ENCODE measurements at places on chromosomes 16 and 17.

DNA sequence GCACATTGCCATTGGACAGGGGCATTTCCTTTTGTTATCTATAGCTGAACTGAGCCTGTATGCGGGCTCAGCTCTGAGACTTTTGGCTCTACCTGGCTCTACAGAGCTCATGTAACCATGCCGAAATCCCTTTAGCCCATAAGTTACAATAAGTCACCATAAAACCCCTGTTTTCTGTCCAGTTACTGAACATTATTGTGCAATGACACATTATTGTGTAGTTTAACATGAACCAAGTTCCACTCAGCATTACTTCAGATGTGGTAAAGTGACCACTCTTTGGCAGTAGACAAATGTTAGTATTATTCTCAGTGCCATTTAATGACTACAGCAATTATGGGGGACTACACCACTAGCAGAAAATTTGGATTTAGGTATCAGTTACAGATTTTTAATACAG is 65.4 kb upstream of the RASL10B start:
- no peak for DNase-seq

DNA sequence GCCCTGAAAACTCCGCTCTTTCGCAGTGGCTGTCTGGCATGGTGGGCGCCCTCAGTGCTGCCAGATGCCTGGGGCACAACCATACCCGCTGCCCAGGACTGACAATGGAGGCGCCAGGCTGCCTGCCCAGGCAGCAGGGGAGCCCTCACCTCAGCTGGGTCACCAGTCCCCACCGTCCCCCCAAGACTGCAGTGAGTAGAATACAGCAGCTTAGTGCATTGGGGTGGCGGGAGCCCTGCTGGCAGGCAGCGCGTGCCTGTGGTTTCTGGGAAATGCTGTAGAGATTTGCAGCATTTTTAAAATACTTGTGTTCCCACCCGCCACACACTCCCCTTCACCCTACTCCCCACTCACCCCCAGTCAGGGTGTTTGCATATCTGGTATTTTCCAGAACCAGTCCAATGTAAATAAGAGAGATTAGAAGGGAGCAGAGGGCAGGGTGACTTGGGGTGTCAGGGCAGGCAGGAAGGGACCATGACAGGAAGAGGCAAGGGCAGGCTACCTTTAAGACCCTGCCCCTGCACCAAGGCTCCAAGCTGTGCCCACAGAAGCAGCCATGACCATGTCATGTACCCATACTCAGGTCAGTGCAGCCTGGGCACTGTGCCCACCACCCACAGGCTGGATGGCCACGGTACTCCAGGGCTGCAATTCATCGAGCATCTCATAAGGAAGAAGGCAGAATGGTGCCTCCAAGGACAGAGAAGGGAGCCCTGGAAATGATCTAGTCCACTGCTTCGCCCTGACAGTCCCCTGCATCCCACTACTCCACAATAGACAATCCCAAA is 21.5 kb downstream of the MYO18A start:
- no peak for DNase-seq

DNA sequence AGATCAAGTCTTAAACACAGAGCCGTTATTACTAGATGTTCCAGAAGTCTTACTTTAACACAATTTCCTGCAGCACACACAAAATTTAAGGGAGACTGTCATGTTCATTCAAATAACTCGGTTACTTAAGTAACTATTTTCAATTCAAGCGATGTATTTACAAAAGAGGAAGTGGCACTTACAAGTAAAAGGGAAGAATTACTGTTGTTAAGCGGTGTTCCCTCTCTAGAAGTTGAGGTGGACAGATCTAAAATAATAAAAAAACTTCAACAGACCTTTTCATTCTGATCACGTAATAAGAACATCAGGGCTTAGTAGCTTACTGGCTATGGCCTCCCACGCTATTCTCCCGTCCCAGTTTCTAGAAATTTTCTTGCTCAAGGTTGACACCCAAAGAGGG is 26.2 kb upstream of the TXNDC11 start:
- no peak for DNase-seq

DNA sequence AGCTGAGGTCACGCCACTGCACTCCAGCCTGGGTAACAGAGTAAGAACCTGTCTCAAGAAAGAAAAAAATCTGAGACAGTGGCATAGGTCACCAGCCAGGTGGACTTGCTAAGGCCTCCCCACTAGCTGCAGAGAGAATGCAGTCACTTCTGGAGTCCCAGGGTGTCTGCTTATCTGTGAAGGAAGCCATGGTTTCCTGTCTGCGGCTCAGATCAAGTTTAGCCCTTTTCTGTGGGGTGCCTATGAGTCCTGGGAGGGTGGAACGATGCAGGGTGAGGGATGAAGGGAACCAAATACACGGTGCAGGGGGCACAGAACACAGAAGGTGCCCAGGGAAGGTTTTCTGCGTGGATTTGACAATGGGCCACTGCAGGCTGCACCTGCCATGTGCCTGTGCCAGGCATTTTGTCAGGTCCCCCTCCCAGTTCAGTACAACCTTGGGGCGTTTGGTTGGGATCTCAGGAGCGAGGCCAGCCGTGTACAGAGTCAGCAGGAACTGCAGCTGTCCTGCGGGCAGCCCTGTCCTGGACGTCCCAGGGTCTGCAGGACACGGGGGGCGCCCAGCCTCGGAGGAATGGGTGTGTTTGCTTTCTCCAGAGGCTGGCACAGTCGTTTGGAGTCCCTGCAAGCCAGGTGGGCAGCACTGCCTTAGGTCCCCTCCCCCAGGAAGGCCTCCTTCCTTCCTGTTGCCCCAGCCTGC is 41.8 kb downstream of the RAB11FIP4 start:
- no peak for DNase-seq

GRCh38 chr17:6660805-6661463 is 9.4 kb downstream of the C17orf100 start:
- no peak for DNase-seq

DNA sequence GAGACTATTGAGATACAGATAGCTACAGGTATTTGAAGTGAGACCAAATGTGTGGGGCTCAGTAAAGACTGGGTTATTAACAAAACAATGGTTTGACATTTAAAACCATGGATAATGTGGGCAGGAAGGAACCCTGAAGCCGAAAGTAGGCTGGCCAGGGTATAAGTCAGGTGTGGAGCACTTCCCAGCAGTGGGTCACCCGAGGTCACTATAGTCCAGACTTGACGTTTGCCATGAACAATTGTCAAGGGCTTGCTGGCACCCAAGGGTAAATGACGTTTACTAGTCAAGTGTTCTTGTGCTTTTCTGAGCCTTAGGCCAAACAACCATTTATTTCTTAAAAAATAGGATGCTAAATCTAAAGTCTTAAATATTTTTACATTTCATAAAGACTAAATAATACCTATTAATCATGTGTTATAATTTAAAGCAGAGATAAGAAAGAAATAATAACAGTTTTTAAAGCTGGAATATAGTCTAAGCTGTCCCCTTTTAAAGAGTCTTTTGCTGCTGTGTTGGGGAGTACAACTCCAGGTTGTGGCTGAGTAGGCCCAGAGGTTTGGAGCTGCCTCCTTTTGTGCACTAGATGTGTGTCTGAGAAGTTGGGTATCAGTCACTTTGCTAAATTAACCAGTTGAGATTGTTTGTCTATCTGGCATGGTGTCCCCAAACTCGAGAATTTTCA is 15.7 kb downstream of the ALDH3A2 start:
- DNase-seq: no peak

- DNase-seq: no peak
These were observed 713 bp downstream of the COX11 start for GRCh38 chr17:54967621-54968261.

DNA sequence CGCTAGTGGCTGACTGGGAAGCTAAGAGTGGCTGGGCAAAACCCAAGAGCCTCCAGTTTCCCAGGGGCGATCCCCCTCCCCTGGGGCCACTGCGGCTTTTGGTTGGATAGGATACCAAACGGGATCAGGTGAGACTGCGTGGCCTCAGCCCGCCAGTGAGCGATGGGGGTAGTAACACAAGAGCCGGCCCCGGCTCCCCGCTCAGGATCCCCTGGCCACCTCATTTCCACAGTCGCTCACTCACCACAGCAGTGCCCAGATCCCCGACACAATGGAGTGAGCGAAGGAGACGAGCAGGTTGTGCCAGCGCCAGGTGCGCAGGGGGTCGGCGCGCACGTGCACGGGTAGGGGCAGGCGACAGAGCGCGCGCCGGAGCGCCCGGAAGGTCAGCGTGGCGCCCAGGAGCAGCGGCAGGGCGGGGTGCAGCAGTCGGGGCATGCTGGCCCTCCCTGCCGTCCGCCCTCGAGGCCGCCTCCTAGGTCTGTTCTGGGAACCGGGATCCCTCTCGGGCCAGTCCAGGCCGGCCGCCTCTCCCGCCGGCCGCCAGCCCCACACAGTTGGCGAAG is 290 bp downstream of the TLCD1 start:
- DNase-seq: peak; percentile 74

- DNase-seq: no peak
These were observed 328.6 kb upstream of the PMFBP1 start for GRCh38 chr16:72500545-72500944.

- no peak for DNase-seq
These were observed 3.7 kb upstream of the HCRT start for GRCh38 chr17:42188749-42189650.

DNA sequence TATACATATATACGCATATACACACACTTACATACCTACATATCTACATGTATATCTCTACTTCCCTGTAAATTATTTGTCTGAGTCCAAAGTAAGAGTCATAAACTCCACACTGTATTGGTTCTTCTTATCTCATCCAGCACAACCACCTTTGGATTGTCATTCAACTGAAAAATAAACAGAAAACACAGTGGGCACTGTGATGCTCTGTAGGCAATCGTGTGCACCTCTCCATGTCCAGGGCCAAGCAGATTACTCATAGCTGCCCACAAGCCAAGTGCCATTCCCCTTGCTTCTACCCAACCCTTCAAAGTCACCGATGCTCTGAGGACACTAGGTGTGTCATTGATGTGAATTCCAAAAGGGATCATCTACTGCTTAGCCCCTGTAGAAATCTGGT is 12.9 kb upstream of the TEKT3 start:
- DNase-seq: no peak

- DNase-seq: no peak
These were observed 166.1 kb downstream of the PRKCA start for GRCh38 chr17:66468241-66469087.

GRCh38 chr17:2018716-2019510 is 6.2 kb downstream of the RTN4RL1 start:
- no peak for DNase-seq

DNA sequence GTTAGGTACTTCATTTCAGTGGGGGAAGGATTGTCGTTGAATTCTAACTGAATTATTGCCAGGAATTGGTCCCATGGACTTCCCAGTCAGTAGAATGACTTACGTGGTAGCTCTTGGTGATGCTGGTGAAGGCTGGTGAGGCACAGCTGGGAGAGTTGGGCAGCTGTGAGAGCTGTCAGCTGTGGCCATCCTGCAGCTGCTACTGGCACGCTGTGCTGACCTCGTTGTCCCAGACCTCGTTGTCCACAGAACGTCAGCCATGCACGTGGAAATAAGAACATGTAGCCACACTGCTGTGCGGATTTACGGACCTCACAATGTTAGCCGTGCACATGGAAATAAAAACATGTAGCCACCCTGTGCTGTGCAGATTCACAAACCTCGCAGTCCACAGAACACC is 102.3 kb downstream of the NPIPB11 start:
- DNase-seq: no peak

- no peak for DNase-seq
These were observed 223.5 kb downstream of the CYB561 start for GRCh38 chr17:63222655-63223054.

- no peak for DNase-seq
These were observed 610 bp downstream of the PIK3R5 start for GRCh38 chr17:8964801-8965393.

DNA sequence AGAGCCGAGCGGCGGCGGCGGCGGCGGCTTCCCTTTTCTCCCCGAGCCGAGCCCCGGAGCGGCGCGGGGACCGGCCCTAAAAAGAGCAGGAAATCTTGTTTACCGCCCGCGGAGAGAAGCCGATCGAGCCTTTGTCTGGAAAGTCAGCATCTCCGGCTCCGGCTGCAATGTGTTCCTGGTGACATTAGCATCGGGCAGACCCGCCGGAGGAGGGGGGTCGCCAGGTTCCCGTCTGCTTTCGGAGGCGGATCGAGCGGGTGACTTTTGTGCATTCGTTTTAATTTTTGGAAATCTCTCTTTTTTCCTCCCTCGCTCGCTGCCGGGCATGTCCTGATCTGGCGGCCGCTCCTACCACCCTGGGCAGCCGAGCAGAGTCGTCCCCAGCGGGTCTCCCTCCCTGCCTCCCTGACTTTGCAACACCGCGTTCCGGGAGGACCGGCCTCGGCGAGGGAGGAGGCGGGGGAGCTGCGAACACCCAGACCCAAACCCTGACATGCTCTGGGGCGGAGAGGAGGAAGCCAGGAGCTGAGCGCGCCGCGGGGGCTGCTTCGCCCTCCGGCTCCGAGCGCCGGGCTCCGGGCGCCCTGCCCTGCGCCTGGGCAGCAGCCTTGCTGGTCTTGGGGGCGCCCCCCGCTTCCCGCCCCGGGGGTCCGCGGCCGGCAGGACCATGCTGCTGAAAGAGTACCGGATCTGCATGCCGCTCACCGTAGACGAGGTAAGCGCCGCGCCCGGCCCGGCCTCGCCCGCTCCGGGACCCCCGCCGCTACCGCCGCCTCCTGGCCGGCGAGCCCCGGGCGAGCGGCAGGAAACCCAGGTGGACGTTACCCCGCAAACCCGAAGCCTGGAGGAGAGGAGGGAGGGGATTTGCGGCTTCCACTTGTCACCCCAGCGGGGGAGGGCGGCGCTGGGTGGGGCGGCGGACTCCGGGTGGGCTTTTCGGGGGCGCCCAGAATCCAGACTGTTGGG is 690 bp downstream of the PITPNC1 start:
- DNase-seq: no peak

- no peak for DNase-seq
These were observed 152.6 kb downstream of the CMIP start for GRCh38 chr16:81597079-81597658.

- no peak for DNase-seq
These were observed 77.9 kb downstream of the MAP2K4 start for GRCh38 chr17:12098568-12098967.

GRCh38 chr16:70453892-70454221 is 538 bp upstream of the FCSK start:
- no peak for DNase-seq

DNA sequence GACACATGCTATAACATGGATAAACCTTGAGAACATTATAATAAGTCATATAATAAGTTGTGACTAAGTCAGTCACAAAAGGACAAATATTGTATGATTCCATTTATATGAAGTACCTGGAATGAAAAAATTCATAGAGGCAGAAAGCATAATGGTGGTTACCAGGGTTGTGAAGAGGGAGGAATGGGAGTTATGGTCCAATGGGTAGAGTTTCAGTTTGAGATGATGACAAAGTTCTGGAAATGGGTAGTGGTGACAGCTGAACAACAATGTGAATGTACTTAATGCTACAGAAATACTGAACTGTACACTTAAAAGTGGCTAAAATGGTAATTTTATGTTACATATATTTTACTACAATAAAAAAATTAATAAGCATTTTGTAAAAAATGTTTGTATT is 49.7 kb downstream of the MYO1D start:
- no peak for DNase-seq
